ENCODE measurements at places on chromosomes 2 and 18. TPM values are rescaled to one million over a fixed set of nuclear protein-coding genes. Genes with fewer than 3 reads are reported as not detected.

ALKAL2 gene
- total RNA-seq, result 1.1 TPM

KLHL30 gene
- total RNA-seq, result 17.3 TPM

RGPD4 gene
- total RNA-seq, result not detected

CNDP1 gene
- total RNA-seq, result not detected

MPV17 gene
- total RNA-seq, result 59.2 TPM

ITPRIPL1 gene
- 0.47 TPM for total RNA-seq

KCNS3 gene
- total RNA-seq, result 4.0 TPM

LRATD1 gene
- 3.1 TPM for total RNA-seq

GAREM2 gene
- total RNA-seq, result 0.93 TPM

BMP10 gene
- total RNA-seq, result 0.19 TPM

EEF1B2 gene
- 229 TPM for total RNA-seq

ZBTB7C gene
- 2.7 TPM for total RNA-seq

GALNT14 gene
- total RNA-seq, result 0.14 TPM

FEV gene
- not detected for total RNA-seq

CXXC1 gene
- 33.7 TPM for total RNA-seq

UPP2 gene
- total RNA-seq, result not detected

ABCG8 gene
- not detected for total RNA-seq

IL1RL1 gene
- 1.1 TPM for total RNA-seq

SCG2 gene
- total RNA-seq, result 0.19 TPM

MEIS1 gene
- 38.0 TPM for total RNA-seq

TTN gene
- 2,803 TPM for total RNA-seq

IL1B gene
- 0.27 TPM for total RNA-seq

PTGR3 gene
- total RNA-seq, result 77.3 TPM

NABP1 gene
- 3.3 TPM for total RNA-seq
